ENCODE measurements at places on chromosomes 5 and 9. TPM values are rescaled to one million over a fixed set of nuclear protein-coding genes. Genes with fewer than 3 reads are reported as not detected.

DNA sequence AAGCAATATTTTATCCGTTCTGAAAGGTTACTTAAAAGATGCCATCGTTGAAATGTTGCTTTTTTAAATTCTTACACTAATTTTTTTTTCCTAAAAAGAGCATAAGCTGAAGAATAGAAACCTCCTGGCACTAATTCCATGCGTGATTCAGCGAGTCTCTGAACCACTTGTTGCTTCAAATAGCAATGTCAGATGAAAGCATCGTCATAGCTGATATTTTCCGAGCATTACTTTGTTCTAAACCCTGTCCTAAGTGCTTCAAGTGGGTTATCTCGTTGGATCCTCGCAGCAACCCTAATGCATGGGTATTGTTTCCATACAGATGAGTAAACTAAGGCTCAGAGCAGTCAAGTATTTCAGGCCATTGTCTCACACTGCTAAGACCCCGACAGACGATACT lies 79.7 kb downstream of the CDH6 start:
- DNase-seq = no peak

ST8SIA4 gene
- total RNA-seq = 1.00 TPM

DNA sequence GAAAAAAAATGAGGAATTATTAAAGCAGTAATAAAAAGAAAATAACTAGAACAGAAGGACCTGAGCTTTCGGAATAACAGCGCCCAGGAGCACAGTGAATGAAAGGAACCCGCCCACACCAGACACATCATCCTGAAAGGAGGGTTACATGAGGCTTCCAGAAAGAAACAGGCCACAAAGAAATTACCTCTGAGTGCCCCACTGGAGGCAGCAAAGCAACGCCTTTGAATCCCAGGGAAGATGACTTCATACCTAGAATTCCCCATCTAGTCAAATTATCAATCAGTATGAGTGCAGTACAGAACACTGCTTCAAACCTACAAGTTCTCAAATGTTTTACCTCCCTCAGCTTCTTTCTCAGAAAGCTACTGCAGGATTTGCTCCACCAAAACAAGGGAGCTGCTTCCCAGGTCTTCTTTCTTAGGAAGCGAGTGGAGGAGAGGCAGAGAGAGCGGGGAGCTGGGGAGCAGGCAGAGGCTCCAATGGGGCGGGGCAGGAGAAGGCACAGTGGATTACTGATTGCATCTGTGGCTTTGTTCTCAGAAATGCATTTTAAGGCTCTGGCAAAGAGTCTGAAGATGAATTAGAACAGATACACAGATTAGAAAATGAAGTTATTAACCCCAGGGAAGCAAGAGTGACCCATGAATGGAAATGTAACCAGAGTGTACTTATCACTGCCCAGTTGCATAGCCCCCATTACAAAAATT lies 87.1 kb downstream of the SEMA4D start:
- peak; percentile 81 for DNase-seq

PCDHAC2 gene
- total RNA-seq = 24.2 TPM

All from H7 (cell line).